ENCODE measurements at places on chromosomes 5 and 9.

DNA sequence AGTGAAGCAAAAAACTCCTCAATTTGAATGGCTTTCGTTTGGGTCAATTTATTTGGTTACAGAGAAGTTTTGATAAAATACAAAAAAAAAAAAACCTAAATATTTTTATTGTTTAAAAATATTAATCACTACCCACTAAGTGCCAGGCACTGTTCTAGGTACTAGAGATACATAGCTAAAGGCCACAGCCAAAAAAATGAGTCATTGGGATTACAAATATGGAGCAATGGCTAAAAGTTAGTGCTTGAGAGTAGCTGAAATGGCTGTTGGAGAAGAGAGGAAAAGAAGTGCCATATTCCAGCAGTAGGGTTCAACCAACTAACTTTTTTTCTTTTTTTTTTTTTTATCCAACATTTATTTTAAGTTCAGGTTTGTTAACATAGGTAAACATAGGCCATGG, 130.1 kb upstream of the PTGER4 start:
- DNase-seq, result no peak

- DNase-seq, result no peak
Observed at GRCh38 chr5:113703266-113703665, 189.8 kb downstream of the YTHDC2 start.

DNA sequence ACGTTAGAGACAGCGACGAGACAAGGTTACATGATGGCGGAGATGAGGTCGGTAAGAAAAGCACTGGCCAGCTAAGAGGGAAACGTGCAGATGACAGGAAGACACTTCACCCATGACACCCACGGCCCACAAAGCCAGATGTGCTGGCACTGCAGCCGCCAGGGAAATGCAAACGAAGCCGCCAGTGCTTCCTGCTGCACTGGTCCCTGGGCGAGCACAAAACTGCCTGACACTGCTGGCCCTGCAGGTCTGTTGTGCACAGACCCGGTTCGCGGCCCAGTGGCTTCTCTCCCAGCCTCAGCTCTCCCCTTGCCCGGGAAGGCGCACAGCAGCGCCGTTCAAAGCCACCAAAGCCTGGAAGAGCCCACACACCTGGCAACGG, 20.3 kb downstream of the QSOX2 start:
- no peak for DNase-seq

- DNase-seq, result peak; percentile 71
Observed at GRCh38 chr9:124242331-124243194, 15.2 kb upstream of the NEK6 start.

DNA sequence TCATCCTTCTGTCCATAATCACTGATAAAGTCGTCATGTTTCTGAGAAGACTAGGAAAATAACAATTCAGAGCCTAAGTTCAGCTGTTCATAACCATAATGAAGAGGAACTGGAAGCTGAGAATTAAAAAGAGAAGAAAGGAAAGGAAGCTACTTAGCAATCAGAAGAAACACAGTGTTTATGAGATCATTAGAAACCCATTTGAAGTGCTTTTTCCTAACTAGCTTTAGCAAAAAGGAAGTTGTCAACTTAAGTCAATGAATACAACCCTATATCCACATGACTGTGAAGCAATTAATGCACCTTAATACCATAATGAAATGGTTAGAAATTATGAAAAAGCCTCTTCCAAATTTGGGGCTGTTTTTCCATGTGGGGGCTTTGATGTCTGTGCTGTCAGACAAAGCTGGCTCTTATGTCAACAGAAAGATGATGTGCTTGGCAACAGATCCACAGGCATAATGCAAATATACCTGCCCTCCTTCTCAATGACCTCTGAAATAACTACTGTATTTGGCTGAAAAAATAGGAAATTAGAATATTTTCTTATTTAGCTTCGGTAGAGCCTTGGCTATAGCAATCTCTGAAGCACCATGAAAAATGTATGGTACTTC, 463.5 kb downstream of the RASEF start:
- DNase-seq, result no peak

DNA sequence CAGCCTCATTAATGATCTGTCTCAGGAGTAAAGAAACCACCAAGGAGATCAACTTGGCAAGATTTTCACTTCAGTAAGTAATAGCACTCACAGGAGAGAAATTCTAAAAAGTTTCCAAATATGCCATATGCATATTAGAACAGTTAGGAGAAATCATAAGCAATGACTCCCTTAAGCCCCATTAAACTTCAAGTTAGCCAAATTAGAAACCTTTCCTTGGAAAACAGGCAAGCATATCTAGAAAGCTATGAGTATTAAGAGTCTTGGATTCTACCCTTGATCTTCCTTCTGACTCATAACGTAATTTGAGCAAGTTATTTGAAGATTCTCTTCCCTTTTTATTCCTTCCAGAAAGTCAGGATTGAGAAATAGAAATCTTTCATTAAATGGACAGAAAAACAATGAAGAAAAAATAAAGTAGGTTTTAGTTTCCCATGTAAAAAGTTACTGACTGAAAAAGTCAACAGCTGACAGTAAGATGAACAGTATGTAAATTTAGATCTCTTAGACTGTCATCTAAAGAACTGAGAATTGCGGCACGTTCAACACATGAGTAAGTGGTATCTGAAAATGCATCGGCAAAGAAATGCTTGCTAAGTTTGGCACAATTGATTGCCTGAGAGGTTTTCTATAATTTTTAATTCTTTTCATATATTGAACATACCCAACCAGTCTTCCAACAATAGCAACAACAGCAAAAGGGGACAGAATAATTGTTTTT, 565.7 kb upstream of the FTMT start:
- no peak for DNase-seq

GRCh38 chr9:123389070-123389469, 33.1 kb downstream of the CRB2 start:
- no peak for DNase-seq

DNA sequence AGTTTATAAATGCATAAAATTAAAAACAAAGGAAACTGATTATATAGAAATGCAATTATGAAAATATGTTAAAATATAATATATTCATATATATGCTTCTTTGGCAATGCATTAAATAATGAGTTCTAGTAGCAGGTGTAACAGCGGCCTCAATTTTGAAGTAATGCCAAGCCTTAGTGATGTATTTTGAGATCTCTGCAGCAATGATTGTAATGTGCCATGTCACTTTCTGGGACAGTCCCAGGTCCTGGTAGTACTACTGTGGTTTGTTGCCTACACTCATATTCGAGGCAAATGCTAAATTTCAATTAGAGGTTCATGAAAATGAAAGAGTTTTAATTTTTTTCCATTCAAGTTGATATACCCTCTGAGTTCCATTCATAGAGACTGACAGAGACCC, 75.8 kb upstream of the ORM1 start:
- DNase-seq, result no peak

GRCh38 chr9:132846918-132847515, 31.1 kb downstream of the AK8 start:
- no peak for DNase-seq

GRCh38 chr5:178206166-178207101, 2.1 kb downstream of the HNRNPAB start:
- peak; percentile 21 for DNase-seq

DNA sequence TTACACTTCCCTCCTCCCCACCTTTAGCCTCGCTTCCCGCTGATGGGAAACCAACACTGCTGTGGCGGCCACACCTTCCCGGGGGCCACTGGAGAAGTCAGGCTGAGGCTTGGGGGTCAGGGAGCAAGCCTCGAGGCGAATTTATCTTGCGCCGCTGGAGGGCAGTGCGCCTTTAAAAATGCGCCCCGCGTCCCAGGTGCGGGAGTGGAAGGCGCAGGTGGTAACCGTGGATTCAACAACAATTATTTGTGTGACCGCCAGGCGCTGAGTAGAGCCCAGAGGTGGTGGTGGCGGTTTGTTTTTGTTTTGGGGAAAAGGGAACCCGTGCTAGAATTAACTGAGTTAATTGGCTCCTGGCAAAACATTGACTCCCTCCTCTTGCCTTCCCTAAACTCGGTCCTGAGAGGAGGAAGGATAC, 1.1 kb downstream of the CFAP77 start:
- DNase-seq, result peak; percentile 53

DNA sequence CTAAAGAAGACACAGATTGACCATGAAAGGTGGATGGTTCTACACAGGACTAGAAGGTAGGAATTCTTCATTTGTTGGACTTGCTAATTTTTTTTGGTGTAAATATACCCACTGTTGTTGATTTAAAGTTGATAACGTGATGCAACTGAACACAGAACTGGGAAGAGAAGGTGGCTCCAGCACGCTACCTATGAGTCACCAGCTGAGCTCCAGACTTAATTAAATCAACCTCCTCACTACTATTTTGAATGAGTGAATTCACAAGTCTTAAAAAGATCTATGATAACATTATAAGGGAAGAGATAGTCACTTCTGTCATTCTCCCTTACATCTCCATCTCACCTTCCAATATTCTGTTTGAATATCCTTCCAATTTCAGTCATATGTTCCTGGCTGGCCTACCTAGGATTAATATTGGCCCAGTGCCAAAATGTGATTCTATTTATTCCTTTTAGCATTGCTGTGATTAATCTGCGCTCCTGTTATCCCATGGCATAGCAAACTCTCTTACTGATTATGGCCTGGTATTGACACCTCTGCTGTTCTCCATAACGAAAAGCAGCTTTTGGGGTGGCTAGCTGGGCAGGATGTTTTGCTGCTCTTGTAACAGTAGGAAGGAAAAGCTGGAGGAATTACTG, 135.9 kb upstream of the CCDC152 start:
- DNase-seq, result no peak

DNA sequence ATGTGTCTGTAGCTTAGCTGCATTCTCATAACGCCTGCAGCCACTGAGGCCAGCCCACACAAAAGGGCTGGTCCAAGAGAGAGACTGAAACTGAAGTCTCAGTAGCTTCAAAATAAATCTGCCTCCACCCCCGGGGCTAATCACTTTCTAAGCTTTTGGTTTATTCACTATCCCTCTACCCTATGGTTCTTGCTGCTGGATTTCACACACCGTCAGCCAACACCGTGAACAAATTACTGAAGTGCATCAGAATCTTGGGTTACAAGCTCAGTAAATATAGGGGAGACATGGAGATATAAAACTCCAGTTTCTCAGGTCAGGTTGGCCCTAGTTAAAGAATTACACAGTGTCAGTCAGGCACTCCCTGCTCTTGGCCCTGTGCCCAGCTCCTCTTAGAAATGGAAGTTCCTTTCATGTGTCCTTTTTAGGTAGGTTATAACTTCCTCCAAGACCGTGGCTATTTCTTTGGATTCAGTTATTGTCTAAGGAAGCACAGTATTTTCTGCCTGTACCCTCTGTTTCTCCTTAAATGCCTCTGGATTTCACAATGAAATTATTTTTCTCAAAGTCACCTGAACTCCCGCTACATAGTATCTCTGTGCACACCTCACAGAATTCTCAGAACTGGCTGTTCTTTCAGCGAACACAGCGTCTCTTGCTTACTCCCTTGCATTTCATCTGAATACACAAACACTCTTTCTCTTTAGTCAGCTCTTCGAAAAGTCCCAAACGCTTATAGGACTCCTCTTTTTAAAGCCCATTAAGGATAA, 112.5 kb downstream of the FAM174A start:
- DNase-seq, result peak; percentile 88

GRCh38 chr5:105828821-105829220, 1841.9 kb downstream of the EFNA5 start:
- DNase-seq, result no peak

DNA sequence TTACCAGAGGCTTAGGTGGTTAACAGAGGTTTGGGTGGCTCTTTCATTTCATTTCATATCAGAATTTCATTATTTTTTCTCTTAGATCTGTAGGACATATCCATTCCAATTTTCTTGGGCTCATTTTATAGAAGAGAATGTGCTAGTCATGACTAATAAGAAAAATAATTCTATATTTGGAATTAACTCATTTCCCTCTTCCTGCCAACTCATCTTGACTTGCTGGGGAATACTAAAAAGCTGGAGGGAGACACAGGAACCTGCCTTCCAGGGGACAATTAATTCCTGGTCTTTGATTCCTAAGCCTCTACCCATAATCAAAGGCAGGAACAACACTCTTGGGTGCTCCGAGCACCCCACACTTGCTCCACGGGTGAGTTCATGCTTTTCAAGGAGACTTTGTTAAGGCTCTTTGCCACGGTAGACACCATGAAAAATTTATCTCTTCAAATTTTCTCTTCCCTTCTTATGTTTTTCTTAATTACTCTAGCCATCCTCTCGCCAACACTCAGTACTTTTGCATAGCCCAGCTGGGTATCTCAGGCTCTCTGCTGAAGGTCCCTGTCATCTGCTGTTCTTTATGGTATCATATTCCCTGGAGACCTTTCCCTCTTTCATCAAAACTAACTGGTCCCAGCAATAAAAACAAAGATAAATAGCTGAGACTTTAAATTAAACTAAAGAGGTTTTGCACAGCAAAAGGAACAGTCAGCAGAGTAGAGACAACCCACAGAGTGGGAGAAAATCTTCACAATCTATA, 273.9 kb downstream of the NPR3 start:
- DNase-seq, result no peak

- DNase-seq, result no peak
Observed at GRCh38 chr5:170581211-170581610, 77.4 kb downstream of the KCNIP1 start.

DNA sequence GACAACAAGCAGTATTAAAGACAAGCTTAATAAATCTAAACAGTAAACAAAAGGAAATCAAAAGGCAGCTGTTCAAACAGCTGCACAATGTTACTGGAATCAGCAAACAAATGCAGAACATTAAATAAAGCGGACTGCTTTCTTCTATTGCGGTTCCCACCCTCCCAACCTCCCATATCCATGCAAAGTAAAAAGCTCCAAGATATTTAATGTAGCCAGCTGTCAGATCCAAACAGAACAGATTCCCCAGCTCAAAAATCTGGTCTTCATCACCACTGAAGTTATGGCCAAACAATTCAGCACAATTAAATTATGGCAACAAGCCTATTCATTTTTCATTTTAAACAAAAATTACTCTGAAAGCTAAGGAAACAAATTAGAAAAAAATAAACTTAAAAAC, 75.9 kb downstream of the SLC38A9 start:
- DNase-seq, result no peak

DNA sequence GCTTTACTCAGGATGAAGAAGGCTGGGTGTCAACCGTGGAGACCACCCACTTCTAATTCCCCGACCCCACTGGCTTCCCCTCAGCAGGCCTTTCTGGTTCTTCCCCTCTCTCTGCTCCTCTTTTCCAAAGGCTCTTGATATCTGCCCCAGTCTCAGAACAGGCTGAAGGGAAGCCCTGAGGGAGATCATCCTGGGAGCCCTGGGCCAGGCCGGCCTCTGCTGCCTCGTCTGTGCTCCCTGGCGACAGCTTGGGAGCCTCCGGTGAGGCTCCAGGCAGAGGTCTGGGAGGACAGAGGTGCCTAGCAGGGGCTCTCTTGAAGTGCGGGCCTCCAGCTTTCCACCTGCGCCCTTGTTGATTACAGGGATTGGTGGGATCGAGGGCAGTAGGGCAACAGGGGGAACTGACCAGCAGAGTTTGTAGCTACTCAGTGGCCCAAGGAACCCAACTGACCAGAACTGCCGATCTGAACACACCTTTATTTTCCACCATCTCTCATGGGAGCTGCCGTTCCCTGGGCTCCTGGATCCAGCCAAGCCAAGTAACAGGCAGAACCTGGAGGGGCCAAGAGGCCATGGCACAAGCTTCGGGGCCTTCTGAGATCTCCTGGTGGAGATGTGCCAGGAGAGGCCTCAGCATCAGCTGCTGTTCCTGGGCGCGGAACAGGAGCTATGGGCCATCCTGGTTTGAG, 198.5 kb downstream of the CACNA1B start:
- no peak for DNase-seq
